ENCODE measurements at places on chromosomes 7 and 10.
A peak's percentile ranks its signal among the peaks of the same experiment; 100 is the strongest.

DNA sequence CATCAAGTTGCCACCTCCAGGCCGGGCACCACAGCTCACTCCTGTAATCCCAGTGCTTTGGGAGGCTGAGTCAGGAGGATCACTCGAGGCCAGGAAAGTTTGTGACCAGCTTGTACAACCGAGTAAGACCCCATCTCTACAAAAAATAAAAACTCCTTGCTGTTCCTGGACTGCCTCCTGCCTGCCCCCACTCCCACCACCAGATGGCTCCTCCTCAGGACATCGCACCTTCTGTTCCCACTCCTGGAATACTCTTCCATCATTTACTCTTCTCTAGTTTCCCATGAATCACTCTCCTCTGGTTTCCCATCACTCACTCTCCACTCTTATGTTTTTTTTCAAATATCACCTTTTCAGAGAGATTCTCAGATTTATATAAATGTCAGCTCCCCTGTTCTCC, 540.7 kb downstream of the CALN1 start:
- DNase-seq: no peak

GRCh38 chr10:93376372-93377293, 105.5 kb downstream of the MYOF start:
- DNase-seq: peak; percentile 93

- DNase-seq: no peak
These were observed 165.9 kb downstream of the AUTS2 start for GRCh38 chr7:69764147-69764546.

DNA sequence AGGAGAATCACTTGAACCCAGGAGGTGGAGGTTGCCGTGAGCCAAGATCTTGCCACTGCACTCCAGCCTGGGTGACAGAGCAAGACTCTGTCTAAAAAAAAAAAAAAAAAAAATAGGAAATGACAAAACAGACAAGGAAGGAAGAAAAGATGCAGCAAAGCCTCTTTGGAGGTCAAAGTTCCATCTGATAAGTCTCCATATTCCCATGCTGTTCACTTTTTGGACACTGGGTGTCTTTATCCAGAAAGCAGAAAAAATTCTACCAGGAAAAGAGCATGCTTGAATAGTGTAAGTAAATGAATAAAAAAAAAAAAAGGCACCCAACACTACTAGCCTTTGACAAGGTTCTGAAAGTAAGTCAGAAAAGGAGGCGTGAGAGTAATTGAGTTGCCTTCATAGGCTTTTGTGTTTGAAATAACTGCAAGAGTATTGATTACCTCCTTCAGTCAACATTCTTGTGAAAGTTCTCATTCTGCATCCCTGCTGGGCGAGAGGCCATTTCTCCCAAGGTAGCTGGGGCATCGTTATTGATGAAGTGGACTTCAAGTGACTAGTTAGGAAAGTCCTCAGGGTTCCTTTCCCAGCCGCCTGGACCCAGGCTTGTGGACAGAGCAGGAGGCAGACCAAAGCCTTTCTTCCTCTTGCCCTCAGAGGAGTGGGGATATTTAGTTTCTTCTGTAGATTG, 133.3 kb upstream of the KIF5B start:
- DNase-seq: peak; percentile 45
